ENCODE measurements at places on chromosomes 6 and 20.

DNA sequence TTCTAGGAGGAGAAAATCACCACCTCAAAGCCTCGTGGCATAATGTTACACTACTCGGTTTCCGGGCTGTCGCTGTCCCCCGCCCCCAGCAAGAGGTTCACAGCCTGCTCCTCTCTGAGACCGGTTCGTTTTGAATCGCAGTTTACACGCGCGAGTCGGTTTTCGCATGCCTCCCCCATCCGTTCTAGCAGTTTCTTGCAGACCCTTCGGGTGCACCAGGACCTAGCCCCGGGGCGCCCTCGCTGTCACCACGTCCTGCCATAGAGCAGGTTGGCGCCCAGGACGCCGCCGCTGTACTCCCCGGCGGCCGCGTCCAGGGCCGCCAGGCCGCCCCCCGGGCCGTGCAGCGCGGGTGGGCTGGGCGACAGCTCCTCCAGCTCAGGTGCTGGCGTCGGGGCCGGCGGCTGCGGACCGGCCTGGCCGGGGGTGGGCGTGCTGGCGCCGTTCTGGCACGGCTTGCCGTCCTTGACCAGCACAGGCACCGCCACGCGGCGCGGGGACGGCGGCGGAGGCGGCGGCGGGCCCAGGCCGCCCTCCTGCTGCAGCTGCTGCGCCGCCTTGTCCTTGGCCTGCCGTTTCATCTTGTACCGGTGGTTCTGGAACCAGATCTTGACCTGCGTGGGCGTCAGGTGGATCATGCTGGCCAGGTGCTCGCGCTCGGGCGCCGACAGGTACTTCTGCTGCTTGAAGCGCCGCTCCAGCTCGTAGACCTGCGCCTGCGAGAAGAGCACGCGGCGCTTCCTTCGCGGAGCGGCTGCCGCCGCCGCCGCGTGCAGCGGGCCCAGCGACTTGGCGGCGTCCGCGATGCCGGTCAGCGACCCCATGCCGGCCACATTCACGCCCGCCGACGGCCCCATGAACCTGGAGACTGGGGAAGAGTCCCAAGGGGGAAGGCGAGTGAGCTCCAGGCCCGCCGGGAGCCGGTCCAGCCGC lies 1.4 kb downstream of the NKX2-4 start:
- DNase-seq: peak; percentile 40

- no peak for DNase-seq
These were observed 10.0 kb upstream of the TGIF2 start for GRCh38 chr20:36563374-36563773.

GRCh38 chr6:132858750-132859149 lies 44.4 kb downstream of the RPS12 start:
- no peak for DNase-seq

DNA sequence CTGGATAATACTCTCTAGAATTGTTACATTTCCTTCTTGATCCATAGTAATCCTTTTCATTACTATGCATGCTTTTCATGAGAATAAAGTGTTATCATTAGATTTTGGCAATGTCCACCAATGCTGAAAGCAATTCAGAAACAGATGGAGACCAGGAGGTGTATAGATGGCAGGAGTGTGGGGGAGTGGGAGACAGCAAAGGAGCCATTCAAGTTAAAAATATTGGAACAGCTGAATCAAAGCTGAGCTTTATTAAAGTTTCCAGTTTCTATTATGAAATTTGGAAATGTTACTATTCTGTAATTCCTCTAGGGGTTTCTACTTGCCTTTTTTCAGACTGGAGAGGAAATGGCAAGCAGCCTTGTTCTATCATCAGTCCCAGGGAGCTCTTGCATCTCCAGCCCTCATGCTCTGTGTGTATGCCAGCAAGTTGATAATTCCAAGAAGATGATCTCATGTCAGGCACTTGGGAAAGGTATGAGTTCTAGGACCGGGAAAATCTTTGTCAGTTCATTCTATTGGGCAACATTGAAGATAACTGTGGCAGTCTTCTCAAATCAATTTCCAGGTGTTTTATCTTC lies 228.0 kb downstream of the CD109 start:
- DNase-seq: no peak

DNA sequence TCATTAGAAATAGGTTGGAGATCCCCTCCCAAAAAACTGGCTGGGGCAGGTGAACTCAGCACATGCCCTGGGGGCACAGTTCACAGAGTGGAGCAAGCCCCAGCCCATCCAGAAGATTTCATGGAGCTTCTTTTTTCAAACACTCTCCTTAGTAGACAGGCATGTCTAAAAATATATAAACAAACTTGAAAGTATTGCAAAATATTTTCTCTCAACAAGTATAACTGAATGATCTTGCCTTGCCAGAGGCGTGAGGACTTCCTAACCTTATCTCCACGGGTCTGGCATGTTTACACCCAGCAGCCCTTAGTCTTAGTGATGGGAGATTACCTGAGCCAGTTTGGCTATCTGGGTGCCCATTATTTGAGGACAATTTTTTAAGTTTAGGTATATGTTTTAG lies 107.1 kb downstream of the QRSL1 start:
- DNase-seq: no peak

GRCh38 chr6:17224056-17224455 lies 57.1 kb upstream of the RBM24 start:
- no peak for DNase-seq

- no peak for DNase-seq
These were observed 297.8 kb downstream of the GJA1 start for GRCh38 chr6:121733234-121733633.

GRCh38 chr6:150987371-150987828 lies 121.9 kb downstream of the MTHFD1L start:
- DNase-seq: no peak

- DNase-seq: no peak
These were observed 143.9 kb upstream of the ZNF217 start for GRCh38 chr20:53737396-53738038.

GRCh38 chr20:7085467-7085866 lies 318.0 kb downstream of the BMP2 start:
- no peak for DNase-seq

DNA sequence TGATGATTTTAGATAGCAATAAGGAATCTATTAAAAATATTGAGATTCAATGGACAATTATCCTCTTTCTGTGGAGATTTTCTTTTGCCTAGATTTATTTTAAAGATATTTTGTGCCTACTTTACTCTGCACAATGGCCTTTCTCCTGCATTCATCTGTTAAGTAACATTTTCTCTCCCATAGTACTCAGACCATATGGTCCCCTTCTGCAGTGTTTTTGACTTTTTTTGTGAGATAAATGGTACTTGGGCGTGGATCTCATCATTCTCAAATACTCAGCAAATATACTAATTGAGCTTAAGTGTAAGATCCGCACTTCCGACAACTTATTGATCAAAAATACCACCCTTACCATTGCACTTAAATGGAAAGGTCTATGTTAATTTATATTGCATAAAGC lies 55.8 kb downstream of the PHACTR1 start:
- DNase-seq: no peak

GRCh38 chr6:87504441-87504840 lies 31.7 kb downstream of the SLC35A1 start:
- no peak for DNase-seq

- DNase-seq: no peak
These were observed 135.2 kb downstream of the RFPL4B start for GRCh38 chr6:112482373-112482772.

DNA sequence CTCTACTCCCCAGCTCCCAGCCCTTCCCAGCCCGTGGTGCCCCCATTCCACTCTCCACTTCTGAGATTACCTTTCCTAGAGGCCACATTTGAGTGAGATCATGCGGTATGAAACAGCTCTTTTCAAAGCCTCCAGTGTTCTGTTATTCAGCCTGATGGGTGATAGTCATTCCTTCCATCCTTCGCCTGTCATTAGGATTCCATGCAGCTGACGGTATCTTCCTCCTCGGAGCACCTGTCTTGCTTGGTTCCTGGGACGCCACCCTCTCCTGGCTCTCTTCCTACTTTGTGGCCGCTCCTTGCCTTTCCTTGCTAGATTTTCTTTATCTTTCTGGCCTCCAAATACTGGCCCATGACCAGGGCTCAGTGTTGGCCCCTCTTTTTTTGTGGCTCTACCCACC lies 137.0 kb downstream of the ARID1B start:
- no peak for DNase-seq

DNA sequence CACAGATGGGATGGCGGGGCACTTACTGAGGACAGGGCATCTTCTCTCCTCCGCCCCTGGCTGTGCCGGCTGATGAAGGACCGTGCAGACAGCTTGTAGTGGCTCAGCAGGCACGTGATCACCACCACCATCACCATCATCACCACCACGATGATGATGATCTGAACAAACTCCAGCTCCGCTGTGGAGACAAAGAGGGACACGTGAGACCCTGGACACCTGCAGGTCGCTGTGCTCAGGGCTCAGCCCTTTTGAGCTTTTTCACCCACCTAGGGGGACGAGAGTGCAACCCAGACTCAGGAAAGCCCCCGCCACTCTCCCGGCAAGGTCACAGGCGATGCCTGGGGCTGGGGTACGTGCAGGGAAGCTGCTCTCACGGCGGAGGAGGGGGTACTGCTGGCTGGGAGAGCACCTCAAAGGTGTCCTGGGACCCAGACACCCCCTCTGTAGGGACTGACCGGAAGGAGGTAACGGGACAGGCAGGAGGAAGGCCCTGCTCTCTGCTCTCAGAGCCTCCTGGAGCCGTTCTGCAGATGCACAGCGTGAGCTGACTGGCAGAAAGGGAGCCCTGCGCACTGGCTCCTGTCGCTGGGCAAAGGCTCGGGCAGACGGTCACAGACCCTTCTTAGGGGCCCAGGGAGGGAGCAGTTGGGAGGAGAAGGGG lies 39.4 kb upstream of the ZBP1 start:
- no peak for DNase-seq

GRCh38 chr6:88339761-88340160 lies 173.6 kb upstream of the CNR1 start:
- no peak for DNase-seq

- no peak for DNase-seq
These were observed 4.8 kb downstream of the HELZ2 start for GRCh38 chr20:63568986-63569949.

DNA sequence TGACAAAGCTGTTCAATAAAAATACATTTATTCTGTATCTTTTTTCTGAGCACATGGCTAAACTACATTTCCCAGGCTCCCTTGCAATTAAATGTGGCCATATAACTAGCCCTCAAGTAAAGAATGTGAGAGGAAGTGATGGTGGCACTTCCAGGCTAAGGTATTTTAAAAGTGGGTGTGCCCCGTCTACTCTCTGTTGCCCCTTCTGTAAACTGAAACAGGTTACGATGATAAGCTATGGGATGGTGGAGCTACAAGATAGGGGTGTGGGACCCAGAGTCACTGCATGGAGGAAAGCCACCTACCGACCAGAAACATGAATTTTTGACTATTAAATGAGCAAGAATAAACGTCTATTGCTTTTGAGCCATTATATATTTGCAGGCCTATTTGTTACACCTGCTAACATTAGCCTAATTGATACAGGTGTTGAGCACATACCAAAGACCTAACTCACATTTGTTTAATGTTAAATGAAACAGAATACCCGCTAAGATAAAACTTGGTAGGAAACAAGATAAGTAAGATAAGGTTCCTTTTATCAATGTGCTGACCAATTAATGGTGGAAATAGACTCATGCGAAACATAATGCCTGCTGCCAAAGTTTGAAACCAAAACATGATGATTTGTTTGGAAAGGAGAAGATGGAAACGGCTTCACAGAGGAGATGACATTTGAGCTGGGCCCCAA lies 3.1 kb downstream of the FYN start:
- peak; percentile 9 for DNase-seq

GRCh38 chr6:7958464-7958863 lies 47.9 kb upstream of the TXNDC5 start:
- DNase-seq: no peak

DNA sequence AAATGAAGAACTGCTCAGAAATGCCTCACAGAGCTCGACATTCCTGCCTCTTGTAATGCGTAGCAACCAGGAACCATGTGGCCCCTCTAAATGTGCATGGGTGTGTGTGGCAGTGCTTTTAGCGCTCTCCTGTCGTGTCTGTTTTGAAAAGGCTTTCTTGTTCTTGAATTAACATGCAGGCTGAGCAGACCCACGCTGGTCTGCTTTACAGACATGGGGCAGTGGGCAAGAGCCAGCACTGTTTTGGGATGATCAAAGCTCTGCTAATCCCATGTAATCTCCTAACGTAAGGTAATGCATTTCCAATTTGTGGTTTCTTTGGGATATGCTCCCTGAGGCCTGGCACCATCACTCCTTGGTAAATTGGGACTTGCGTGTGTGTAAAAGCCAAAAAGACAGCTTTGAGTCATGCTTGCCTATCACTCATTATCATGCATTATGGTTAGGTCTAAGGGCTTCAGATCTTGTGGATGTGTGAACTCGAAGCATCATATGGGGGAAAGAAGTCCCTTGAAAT lies 11.8 kb downstream of the RIPOR2 start:
- no peak for DNase-seq

DNA sequence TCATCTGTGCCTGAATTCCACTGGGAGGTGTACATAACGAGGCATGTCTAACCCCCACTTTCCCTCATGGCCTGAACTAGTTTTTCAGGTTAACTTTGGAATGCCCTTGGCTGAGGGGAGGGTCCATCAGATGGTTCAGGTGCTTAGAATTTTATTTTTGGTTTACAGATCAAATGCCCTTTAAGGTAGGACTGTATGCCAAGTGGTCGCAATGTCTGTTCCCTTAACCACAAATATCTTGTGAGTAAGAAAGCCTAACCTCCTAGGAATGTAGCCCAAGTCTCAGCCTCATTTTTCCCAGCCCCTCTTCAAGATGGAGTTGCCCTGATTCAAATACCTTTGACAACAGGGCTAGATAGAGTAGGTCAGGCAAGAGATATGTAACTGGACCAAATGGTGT lies 78.4 kb downstream of the RNASET2 start:
- DNase-seq: no peak

- no peak for DNase-seq
These were observed 60.0 kb downstream of the PRL start for GRCh38 chr6:22236626-22237414.

GRCh38 chr6:167416676-167417430 lies 92.0 kb downstream of the TTLL2 start:
- DNase-seq: no peak

DNA sequence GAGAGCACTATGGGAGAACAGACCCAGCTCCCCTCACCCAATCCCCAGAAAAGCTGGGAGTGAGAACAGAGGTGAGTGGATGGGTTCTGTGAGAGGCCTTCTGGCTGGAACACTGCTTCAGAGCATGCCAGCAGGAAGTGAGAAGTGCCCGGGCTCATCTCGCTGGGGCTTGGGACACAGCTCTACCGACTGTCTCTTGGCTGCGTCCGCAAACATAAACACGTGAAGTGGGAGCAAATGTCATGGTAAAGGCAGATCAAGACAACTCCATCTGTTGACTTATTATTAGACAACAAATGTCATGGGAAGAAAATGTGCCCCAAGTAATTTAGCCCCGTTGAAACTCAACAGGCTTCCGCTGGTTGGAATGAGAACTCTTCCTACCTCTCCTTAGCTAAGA lies 25.9 kb downstream of the GNAS-AS1 start:
- DNase-seq: no peak

DNA sequence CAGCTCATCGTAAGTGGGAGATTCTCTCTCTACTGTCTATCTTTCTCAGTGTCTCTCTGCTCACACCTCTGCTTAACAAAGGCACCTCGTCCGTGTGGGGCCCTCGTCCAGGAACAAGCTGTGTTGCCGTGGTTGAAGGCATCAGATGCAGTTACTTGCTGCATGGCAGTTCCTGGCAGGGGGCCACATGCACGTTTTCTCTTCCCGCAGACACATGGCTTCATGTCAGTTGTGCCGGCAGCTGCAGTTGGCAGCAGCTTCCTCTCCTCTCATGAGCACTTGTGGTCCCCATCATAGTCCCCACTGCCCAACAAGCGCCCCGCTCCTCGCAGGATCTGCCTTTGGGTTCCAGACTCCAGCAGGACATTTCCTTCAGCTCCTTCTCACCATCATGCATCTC lies 7.1 kb upstream of the AFDN start:
- DNase-seq: no peak

- DNase-seq: no peak
These were observed 123.3 kb upstream of the DUSP22 start for GRCh38 chr6:168865-169455.

All from CD4-positive, alpha-beta T cell treated with Interferon gamma for 1 hour (primary cell).